Naive thymus-derived CD8-positive, alpha-beta T cell (primary cell): ENCODE measurements at places on chromosomes 4 and X. TPM values are rescaled to one million over a fixed set of nuclear protein-coding genes. Genes with fewer than 3 reads are reported as not detected.
A peak's percentile ranks its signal among the peaks of the same experiment; 100 is the strongest.

- no peak overlapping the region for H3K27ac ChIP-seq
- H3K4me1 ChIP-seq: peaks cover 3% of the 10 kb centered on the region
- no peak overlapping the region for H3K4me3 ChIP-seq
- no peaks in the 10 kb centered on the region for H3K27me3 ChIP-seq
- H3K36me3 ChIP-seq: peaks cover 5% of the 10 kb centered on the region
Measured at GRCh38 chrX:155899366-155899765, 18.2 kb downstream of the VAMP7 start.

- no peaks in the 10 kb centered on the region for H3K36me3 ChIP-seq
- no peaks in the 10 kb centered on the region for H3K27me3 ChIP-seq
- peak overlapping the region; percentile 95 for H3K27ac ChIP-seq
- peak; percentile 68 for DNase-seq
- peaks cover 18% of the 10 kb centered on the region for H3K4me1 ChIP-seq
- peak overlapping the region; percentile 86 for H3K4me3 ChIP-seq
Measured at GRCh38 chrX:40099055-40099958, 1.5 kb upstream of the BCOR start.

The GAGE1 gene
- total RNA-seq: not detected

GRCh38 chrX:49840679-49841078, 11.6 kb downstream of the PAGE4 start:
- no peaks in the 10 kb centered on the region for H3K27me3 ChIP-seq
- no peaks in the 10 kb centered on the region for H3K4me1 ChIP-seq
- H3K4me3 ChIP-seq: no peak overlapping the region

The MAGEC3 gene
- not detected for total RNA-seq

The PAGE2 gene
- not detected for total RNA-seq

DNA sequence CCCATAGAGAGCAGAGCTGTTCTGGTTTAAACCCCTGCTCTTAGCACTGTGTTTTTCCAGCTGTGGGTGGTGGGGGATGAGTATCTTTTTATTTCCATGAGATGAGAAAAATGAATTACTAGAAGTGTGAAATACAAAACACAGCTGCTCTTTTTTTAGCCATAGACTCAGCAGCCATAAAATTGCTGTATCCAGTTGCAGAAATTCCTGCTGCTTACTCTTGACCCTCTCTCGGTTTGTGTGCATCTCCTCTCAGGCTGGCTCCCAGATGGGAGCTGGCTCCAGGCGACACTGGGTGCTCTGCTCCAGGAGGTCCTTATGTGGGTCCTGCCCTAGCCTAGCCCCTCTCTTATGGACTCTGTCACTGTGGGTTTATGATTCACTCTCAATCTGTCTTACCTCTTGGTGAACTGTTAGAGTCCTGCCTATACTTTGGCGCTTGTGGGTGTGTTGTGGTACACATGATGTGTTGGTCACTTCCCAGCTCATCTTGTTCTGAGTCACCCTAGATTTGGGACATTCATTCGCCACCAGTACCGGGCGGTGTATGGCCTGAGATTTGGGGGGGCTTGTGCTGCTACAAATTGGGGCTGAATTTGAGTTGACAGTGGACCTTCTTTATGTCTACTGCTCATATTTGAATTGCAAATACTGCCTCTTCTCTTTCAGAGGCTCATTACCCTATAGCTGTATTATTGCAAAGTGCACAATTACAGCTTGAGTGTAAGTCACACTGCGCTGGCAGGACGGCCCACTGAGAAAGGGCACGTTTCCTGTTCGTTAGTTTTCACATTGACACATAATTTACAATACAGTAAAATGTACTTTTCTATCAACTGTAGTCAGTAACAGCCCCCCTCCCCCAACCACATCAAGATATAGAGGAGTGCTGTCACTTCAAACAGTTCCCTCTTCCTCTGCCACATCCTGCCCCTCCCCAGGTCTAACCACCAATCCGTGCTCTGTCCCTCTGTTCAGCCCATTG, 46.9 kb upstream of the MSANTD1 start:
- H3K4me1 ChIP-seq: peaks cover 17% of the 10 kb centered on the region
- peak overlapping the region; percentile 76 for H3K4me3 ChIP-seq
- no peaks in the 10 kb centered on the region for H3K27me3 ChIP-seq
- peak; percentile 65 for DNase-seq
- H3K27ac ChIP-seq: peak overlapping the region; percentile 58
- no peaks in the 10 kb centered on the region for H3K36me3 ChIP-seq

DNA sequence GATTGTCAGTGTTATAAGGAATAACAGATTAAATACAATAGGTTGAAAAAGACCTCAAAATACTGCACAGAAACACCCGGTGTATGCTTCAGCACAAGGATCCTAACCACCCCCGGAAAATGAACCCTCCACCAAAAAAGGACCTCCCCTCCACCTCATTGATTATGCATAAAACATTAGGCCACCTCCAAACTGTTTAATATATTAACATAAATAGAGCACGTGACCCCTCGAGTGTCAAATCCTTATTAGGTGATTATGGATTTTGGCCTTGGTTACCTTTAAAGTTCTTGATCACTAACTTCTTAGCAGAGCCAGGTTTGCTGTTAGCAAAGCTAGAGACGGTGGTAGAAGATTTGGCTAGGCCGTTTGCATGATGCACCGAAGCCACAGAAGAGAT, 958 bp downstream of the CUL4B start:
- H3K4me1 ChIP-seq: peaks cover 28% of the 10 kb centered on the region
- no peaks in the 10 kb centered on the region for H3K27me3 ChIP-seq
- DNase-seq: no peak
- peak overlapping the region; percentile 99 for H3K27ac ChIP-seq
- H3K36me3 ChIP-seq: no peaks in the 10 kb centered on the region

GRCh38 chrX:123331859-123332258, 147.8 kb downstream of the GRIA3 start:
- no peaks in the 10 kb centered on the region for H3K27me3 ChIP-seq
- no peak overlapping the region for H3K27ac ChIP-seq
- H3K4me3 ChIP-seq: no peak overlapping the region
- DNase-seq: no peak
- H3K4me1 ChIP-seq: no peaks in the 10 kb centered on the region
- no peaks in the 10 kb centered on the region for H3K36me3 ChIP-seq

DNA sequence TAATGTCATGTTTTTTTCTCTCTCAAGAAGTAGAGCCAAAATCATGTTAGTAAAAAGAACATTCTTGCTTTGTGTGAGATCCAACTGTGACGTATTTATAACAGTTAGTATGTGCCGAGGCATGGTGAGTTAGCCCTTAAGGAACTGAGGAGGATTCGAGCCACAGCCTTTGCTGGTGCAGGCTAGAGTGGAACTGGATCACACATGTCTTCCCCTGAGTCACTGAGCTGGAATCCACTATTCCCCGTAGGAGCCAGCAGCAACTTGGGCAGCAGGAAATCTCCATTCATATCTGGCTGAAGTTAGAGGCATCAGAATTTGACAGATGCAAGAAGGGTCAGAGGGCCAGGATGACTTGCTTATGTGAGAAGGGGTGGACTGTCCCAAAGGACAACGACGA, 144.6 kb upstream of the KIT start:
- no peaks in the 10 kb centered on the region for H3K36me3 ChIP-seq
- no peaks in the 10 kb centered on the region for H3K27me3 ChIP-seq
- no peak overlapping the region for H3K4me3 ChIP-seq
- peaks cover 2% of the 10 kb centered on the region for H3K4me1 ChIP-seq
